GM13976 (cell line): ENCODE measurements at places on chromosomes 5 and 9.

- DNase-seq: no peak
Measured at GRCh38 chr9:18982262-18982620, 50.8 kb downstream of the SAXO1 start.

GRCh38 chr5:126826619-126827215 is 49.8 kb downstream of the LMNB1 start:
- DNase-seq: no peak

GRCh38 chr9:71797266-71797665 is 29.0 kb upstream of the CEMIP2 start:
- no peak for DNase-seq

DNA sequence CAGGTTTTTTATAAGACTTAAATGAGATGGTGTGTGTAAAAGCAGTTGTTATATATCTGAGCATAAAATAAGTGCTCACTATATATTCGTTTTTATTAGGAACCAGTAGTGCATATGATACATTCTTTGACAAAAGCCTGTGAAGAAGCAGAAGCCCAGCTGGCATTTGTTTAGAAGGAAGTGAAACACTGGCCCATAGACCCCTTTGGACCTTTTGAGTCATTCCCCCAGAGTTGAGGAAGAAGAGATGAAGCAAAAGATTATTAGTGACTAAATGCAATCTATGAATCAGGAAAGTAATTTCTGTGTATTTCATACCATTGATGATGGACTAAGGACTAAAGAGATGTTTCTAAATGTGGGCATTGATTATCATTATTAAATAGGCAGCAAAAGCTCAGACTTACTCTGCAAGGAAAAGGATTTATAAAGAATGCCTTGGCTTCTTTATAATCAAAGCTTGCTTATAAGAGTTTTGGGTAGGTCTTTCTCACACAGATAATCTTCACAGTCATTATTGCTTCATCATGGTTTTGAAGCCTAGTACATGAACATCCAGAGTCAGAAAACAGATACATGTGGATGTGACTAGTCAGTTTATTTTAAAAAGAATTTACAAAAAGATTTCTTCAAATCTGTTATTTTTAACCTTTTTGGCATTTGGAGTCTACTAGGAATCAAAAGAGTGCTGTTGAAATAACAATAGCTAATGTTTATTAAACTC is 16.9 kb upstream of the FER start:
- DNase-seq: peak; percentile 45

DNA sequence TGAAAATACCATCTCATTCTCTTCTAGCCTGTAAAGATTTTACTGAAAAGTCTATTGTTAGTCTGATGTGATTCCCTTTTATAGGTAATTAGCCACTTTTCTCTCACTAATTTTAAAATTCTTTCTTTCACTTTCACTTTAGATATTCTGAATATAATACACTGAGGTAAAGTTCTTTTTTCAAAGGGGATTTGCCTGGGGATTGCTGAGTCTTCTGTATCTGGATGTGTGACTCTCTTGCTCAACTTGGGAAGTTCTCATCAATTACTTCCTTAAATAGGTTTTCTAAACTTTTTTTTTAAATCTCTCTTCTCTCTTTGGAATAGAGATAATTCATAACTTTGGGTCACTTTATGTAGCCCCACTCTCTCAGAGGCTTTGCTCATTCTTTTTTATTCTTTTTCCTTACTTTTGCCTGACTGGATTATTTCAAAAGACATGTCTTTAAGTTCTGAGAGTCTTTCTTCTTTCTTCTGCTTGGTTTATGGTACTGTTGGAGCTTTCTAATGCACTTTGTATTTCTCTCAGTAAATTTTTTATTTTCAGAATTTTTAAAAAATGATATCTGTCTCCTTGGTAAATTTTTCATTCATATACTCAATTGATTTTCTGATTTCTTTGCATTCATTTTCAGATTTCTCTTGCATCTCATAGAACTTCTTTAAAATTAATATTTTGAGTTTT is 55.9 kb upstream of the IL12B start:
- no peak for DNase-seq

DNA sequence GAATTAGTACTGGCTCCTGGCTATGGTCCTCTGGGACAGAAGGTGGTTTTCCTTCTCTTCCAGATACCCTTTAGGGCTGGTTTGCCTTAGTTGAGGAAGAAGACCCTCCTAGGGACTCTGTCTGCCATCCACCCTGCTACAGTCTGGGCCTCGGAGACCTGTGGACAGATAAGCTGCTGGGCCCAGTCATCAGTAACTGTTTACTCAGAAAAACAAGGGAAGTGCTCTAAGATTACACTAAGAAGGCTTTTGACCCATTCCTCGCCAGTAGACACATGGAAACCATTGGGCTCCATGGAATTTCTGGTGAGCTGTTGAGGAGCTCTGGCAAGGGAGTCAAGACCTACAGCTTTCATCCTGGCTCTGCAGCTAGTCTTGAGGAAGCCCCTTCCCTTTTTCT is 31.2 kb downstream of the LARP1 start:
- no peak for DNase-seq
